ENCODE measurements at places on chromosomes 6 and 20.
A peak's percentile ranks its signal among the peaks of the same experiment; 100 is the strongest.

GRCh38 chr20:43046966-43047365 lies 142.7 kb downstream of the PTPRT start:
- no peak for DNase-seq

DNA sequence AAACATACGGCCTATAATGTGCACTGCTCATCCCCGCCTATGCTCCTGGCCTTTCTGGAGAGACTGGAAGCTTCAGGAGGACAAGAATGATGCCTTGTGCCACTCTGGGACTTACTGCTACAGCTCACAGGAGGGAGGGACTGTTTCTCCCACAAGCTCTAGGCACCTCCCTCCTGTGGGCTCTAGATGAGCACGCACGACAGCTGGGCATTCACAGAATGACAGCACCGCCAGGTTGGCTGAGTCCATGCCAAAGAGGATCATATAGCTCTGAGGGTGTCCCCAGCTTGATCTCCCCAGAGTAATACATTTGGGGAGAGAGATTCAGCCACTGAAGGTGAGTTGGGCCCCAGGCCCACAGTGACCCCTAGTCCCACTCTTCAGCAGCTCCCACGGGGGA lies 10.1 kb upstream of the PGC start:
- no peak for DNase-seq

GRCh38 chr20:34200023-34200422 lies 41.2 kb upstream of the ASIP start:
- no peak for DNase-seq

- no peak for DNase-seq
Observed at GRCh38 chr6:165637586-165637985, 25.5 kb downstream of the PDE10A start.

DNA sequence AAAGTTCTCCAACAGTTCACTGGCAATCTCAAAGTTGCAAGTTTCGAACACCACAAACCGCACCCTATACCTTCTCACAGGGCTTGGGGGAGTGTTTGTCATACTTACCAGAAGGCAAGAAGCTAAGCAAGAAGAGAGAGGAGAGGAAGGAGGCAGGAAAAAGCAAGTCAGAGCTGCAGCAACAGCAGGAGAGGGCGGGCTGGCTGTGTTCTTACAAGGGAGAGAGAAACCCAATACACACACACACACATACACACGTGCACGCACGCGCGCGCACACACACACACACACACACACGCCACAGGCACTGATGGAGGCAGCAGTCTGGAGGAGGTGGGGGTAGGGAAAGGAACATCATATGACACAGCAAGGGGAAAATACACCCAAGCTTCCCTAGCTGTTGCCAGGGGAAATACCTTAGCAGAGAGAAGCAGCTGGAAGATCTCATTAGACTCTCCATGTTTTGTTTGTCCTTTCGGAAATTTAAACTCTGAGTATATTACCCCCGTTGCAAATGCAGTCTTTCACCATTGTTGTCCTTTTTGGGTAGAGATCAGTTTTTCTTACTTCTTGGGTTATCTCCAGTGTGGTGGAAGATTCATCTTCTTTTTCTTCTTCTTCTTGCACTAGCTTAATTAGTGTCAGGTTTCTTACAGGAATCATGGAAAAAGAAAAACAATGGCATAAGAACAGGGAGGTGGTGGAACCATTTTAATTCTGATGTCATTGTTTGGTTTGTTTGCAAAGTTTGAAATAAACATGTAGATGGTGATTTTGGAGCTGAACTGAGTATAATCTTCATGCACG lies at the start of gene TXLNB:
TSS of gene TXLNB (minus strand) at position 186 of the 807 bp plus-strand sequence. CDS start 3,099 bp downstream, outside the sequence.
- peak; percentile 73 for DNase-seq

- no peak for DNase-seq
Observed at GRCh38 chr6:119591235-119591634, 241.7 kb upstream of the MAN1A1 start.

GRCh38 chr20:17674722-17675518 lies 7.1 kb downstream of the RRBP1 start:
- DNase-seq: no peak

DNA sequence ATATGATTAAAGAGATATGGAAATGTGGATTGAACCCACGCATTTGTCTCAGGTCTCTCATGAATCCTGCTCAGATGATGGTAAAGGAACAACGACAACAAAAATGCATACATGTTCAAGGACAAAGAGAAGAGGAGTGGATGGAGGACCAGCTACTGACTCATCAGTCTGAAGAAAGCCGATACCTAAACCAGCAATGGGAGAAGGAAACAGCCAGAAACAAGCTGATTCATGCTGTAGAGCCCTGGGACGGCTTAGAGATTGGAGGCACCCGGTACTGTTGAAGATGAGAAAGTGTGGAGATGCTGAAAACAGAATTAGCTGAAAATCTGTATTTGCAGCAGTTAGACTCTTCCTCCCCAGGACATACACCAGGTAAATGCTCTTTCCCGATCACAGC lies 14.4 kb upstream of the RIPPLY2 start:
- no peak for DNase-seq

- DNase-seq: no peak
Observed at GRCh38 chr6:25902071-25902470, 28.0 kb upstream of the SLC17A3 start.

DNA sequence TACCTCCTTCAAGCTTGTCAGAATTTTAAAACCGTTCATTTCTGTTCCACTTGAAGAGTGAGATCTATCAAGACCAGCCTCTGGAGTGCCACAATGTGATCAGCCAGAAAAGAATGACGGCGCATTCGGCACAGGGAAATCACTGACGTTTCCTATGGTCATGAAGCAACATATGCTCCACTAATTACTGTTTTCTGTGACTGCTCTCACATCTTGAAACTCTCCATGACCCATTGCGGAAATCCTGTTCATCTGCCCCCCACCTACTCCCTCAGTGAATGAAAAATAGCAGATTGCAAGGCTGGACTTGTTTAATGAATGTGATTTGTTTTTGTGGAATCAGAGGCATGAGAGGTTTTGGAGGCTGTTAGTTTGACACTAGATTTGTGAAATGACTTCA lies 53.2 kb downstream of the SAMD5 start:
- no peak for DNase-seq

DNA sequence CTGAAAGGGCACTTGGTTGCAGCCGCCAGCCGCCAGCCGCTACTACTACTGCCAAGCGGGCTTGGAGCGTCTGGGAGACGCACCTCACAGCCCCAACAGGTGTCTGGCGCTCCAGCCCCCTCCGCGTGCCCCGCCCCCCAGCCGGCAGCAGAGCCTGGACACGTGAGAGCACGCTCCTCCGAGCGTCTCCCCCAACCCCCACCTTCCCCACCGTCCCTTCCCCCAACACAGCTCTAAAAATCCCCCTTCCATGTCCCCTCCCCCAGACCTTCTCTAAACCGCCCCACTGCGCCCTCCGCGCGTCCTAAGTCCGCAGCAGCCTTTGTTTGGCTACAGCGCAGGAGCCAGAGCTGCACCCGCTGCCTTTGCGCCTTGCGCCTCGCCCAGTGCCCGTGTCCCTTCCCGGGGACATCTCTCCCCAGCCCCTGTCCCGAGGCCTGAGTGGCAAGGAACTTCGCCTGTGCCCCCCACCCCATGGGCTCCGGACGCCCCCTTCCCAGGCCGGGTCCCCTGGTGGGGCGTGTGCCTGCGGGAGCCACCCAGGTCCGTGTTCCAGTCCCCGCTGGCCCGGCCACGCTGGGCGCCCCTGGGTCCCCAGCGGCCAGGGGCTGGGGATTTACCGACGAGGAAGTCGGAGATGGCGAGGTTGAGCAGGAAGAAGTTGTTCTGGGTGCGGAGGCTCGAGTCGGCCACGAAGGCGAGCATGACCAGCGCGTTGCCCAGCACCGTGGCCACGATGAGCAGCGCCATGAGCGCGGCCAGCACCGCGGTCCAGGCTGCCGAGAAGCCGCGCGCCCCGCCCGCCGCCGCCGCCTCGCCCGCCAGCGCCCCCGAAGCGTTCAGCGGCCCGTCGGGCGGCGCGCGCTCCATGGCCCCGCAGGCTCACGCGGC lies 732 bp downstream of the HRH3 start:
- DNase-seq: no peak

DNA sequence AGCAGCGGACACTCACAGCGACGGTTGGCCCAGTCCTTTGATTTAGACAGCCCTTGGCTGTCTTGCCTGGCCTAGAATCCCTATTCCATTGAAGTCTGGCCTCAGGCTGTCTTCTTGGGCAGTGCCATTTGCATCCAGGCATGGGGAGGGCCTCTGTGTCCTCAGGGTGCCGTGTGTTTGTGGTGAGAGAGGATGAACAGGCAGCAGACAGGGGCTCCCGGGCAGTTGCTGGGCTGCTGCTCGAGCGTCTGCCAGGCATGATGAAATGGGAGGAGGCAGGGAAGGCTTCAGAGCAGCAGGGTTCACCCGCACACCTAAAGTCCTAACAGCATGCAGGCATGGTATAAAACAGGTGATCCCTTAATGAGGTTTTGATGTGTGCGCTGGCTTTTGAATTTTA lies 126.9 kb downstream of the SOBP start:
- DNase-seq: no peak

- DNase-seq: no peak
Observed at GRCh38 chr20:63077705-63078104, 70.9 kb upstream of the BHLHE23 start.

- DNase-seq: no peak
Observed at GRCh38 chr20:1297486-1297885, 31.4 kb downstream of the SNPH start.

GRCh38 chr6:157285422-157285779 lies 37.9 kb downstream of the TMEM242 start:
- no peak for DNase-seq

- no peak for DNase-seq
Observed at GRCh38 chr20:40646361-40646760, 42.7 kb downstream of the MAFB start.

- DNase-seq: no peak
Observed at GRCh38 chr20:37351689-37352607, 6.0 kb downstream of the SRC start.

- DNase-seq: no peak
Observed at GRCh38 chr6:25872814-25873213, 1.2 kb downstream of the SLC17A3 start.

DNA sequence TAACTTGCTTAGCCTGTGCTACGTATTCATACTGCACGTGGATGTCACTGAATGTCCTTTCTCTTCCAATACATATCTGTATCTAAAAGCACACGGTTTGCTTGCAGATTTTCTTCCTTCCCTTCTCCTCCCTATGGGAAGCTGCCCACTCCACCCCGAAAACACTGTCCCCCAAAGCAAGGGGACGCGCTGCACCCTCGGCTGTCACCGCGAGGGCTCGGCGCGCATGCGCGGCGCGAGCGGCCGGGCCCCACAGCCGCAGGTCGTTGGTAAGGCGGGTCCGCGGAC lies 659 bp downstream of the TMX4 start:
- DNase-seq: peak; percentile 48

DNA sequence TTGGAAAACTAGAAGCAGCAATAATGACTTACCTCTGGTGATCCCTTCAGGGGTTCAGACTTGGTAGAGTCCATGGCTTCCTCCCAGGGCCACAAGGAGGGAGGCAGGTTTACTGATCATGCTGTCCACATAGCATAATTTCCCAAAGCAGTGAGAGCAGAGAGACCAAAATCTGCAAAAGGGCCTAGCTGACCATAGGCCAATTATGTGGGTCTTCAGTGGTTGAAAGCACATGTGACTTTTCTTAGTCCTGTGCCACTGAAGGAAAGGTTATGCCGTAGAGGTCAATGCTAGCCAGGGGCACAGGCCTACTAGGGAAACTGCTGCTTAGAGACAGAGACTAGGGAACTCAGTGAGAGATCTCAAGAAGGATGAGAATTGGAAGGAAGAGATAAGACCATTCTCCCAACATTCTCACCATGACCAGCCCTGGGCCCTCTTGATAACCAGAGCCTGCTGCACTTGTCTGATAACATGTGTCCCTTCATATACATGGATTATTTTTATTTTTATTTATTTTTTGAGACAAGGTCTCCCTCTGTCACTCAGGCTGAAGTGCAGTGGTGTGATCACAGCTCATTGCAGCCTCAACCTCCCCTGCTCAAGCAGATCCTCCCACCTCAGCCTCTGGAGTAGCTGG lies 2.0 kb upstream of the GTPBP2 start:
- DNase-seq: no peak

- no peak for DNase-seq
Observed at GRCh38 chr6:138387577-138388368, 10.1 kb downstream of the SMIM28 start.

GRCh38 chr6:10847684-10848083 lies 9.3 kb upstream of the MAK start:
- DNase-seq: no peak

DNA sequence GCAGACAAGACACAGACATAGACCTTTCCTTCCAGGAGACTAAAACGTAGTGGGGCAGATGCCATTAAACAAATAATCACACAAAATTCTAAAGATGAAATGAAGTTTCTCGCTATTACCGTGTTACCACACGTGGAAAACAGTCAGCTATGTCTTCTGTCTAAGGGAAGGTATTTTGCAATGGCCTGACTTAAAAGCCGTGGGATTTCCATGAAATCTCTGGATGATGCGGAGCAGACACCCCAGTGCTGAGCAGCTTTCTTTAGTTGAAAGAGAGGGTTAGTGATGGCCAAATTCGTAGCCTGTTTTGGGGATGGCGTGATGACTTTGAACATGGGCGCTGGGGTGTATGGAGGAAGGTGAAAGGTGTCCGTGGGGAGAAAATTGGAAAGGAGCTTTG lies 281.8 kb downstream of the NRN1 start:
- no peak for DNase-seq

- no peak for DNase-seq
Observed at GRCh38 chr20:40866056-40866455, 162.6 kb upstream of the TOP1 start.

DNA sequence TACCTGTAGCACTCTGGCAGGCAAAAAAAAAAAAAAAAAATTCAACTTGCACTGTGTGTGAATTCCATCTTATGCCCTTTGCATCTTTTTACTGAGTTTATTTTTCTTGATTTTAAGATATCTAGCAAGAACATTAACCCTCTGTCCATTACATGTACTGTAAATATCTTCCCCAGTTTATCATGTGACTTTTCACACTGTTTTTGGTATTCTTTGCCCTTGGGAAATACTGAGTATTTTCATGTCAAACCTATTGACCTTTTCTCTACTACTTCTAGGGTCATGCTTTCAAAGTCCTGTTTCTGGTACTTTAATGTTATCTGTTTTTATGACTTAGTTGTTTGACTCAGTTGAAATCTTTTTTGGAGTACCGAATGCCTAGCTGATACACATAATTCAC lies 843 bp upstream of the HUS1B start:
- DNase-seq: no peak
